GM12865 (cell line): ENCODE measurements at places on chromosomes 12 and 14.

DNA sequence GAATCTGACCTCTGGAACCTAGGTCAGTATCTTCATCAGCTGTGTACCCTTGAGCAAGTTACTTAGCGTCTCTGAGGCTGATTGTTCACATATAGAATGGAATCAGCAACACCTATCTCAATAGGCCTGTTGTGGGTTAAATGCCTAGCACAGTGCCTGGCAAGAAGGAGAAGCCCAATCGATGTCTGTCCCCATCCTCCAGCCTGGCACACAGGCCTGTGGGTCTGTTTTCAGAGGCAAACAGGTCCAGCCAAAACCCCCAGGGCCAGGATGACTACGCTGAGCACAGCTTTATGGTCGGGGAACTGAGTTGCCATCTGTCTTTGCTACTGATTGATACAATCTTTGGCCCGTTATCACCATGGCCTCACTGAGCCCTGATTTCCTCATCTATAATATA is 89.2 kb downstream of the NUAK1 start:
- no peak for DNase-seq

DNA sequence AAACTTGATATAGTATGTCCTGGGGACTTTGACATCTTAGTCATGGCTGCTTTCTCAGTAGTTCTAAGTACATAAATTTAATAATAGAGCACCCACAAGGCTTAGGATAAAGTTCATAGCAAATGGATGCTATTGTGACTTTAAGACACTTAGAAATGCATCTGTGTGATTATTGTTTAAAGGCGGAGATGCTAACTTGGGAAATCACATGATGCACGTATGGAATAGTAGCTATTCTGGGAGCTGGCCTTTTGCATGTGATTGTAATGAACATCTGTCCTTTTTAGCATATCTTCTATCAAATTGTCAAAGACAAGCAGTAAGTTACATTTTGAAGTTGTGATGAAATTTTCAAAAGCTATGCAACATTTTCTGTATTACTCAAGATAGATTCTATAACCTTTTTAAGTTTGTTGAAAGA is 46.7 kb upstream of the ATP2A2 start:
- no peak for DNase-seq

- no peak for DNase-seq
Measured at GRCh38 chr12:92953747-92954146, 24.7 kb upstream of the EEA1 start.

DNA sequence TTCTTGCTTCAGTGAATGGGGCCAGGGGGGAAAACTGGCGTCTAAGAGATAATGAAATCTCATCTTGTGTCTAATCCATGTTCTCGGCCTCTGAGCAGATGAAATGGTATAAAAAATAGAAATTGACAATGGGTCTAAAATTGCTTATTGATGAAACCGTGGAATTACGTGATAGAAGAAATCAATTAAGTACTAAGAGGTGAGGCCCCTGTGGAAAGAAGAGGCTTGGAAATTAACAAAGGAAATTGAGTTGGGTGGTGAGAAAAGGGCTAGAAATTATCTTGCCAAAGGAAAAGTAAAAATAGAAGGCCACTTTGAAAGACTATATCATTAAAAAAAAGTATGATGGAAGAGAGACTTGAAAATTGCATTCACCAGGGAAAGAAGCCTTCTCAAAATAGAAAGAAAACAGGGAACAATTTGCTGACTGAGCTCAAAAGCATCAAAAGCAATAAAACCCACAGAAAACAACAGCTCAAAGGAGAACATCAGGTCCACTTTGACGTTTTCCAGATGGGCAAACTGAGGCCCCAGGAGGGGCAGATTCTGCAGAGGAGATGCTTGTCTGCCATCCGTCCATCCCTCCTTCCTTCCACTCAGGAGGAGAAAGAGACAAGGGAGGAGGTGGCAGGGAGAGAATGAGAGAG is 226.1 kb upstream of the RTL1 start:
- no peak for DNase-seq

- DNase-seq = no peak
Measured at GRCh38 chr14:22547948-22548750, 40.9 kb downstream of the DAD1 start.

DNA sequence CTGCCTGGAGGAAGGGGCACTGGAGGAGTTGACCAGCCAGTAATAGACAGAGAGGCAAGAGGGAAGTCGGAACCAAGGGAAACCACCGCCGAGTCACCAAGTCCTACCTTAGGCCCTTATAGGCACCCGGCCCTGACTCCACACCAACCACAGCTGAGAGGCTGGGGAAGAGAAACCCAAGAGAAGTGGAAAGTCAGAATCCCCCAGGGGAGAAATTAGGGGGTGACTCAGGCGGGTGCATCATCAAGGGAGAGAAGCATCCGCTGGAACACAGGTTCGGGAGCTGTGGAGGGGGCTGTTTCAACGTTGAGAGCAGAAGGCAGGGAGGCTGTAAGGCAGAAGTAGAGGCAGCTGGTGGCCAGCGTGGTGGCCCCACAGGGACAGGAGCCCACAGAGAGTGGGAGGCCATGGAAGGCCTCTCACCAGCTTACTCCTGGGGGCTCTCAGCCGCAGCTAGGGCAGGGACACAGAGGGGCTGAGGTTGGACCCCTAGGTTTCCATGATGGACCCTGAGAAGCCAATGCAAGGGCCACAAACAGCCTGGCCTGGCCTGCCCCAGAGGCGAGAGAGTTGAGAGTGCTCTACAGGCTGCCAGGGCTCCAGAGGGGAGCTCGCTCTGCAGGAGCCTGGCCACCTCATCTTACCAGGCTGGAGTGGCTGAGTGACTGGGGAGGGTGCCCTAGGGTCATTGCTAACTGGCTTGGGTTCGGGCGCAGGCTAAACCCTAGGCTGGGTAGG is 1.4 kb upstream of the TRMT61A start:
- DNase-seq = peak; percentile 81

DNA sequence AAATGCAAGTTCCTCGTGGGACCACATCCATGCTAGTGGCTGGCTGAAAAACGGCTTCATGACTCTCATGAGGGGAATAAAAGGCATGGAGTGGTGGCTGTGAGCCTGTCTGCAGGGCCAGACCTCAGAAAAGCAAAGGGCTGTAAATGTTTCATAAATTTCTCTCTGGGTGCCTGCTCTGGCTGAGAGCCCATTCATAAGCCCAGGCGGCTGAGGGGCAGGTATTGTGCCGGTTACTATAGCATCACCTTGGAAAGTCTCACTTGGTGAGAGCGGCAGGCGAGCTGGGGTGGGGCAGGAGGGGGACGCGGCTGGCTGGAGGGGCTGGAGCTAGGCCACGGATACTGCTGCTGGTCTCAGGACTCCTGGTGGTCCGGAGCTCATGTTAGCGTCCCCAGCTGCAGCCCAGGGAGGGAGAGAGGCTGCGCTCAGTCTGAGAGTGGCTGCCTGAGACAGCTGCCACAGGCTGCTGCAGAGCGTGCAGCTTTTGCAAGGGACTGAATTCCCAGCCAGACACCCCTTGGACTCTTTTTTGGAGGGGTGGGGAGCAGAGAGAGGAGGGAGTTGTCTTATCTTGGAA is at the start of gene SLC17A8:
TSS of gene SLC17A8 (plus strand) at position 431 of the 580 bp plus-strand sequence. CDS start 318 bp downstream, outside the sequence.
- DNase-seq = no peak

- DNase-seq = no peak
Measured at GRCh38 chr12:62533755-62534107, 67.1 kb downstream of the MON2 start.

DNA sequence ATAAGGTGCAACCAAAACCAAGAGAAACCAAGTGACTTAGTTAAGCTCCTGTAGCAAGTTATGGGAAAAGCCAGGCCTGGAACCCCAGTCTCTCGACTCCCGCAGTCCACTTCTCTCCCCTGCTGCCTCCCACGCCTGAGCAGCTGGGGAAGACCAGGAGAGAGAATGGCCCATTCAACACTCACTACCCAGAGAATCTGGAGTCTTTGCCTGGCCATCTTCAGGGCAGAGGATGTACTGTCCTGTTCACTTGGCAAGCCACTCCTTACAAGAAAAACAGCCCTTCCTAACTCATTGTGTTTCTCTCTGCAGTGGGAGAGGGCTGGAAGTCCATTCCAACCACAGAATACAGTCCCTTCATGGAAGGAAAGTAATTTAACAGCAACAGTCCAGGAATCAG is 1.8 kb downstream of the PITPNM2 start:
- no peak for DNase-seq

- no peak for DNase-seq
Measured at GRCh38 chr12:87467936-87468335, 561.3 kb downstream of the C12orf50 start.

DNA sequence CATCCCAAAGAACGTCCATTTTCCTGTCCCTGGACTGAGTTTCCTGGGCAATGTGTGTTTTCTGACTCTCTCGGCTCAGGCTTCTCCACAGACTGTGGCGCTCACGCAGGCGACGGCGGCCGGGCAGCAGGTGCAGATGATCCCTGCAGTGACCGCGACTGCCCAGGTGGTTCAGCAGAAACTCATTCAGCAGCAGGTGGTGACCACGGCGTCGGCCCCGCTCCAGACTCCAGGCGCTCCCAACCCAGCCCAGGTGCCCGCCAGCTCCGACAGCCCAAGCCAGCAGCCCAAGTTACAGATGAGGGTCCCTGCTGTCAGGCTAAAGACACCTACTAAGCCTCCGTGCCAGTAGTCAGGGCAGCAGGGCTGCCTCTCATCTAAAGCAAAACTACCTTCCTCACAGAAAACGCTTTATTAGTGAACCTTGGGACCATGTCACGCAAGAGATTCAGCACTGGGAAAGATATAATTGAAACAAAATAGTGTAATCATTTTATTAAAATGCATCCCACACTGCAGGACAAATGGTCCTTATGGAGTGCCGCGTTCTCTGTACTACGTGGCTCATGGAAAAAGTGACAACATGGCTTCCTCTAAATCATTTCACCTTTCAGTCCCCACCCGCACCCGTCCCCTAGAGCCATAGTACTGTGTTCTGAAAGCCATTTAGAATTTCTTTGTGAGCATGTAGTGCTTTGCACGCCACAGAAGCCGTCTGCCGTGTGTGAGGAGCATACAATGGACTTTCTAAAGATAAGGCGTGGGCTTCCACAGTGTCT is 66.6 kb downstream of the DDX51 start:
- DNase-seq = no peak

- no peak for DNase-seq
Measured at GRCh38 chr12:21583587-21583986, 21.1 kb downstream of the GYS2 start.

DNA sequence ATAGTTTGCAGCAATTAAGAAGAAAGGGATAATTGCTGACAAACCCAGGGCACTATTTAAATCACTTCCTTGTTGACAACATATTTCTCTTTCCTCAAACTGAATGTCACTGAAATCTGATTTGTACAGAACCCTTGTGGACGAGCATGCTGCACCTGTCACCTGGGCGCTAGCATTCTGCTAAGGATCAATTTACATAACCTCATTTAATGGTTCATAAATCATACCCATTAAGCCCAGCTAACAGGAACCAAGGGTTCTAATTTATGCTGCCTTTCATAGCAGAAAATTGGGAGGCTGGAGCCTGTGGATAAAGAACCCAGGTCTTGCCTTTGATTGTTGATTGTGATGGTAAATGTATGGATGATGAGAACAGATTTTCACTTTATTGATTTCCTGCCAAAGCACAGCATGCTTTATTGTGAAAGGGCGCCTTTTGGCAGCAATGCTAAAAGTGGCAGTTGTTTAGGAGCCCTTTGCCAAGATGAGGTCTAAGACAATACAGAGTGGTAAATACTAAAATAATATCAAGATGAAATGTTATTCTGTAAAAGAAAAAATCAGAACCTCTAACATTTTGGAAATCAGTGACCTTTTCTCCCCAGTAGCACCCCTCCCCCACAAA is 95.4 kb downstream of the NKX2-1 start:
- no peak for DNase-seq

DNA sequence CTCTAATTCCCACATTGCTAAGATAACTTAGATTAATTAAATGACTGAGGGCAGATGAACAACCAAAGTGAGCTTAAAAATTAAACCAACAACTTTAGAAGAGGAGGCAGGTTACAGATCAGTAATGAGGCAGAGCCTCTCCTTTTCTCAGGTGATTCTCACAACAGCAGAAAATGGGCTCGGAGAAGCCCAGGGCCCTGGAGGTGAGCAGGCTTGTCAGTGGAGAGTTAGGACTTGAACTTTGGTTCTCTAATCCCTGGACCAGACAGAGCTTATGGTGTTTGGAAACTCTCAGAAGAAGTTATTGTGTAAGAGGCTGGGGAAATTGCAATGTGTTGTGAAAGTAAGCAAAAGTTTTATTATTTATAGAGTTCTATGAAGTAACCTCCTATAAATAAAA is 2.8 kb downstream of the TRHDE start:
- no peak for DNase-seq

- no peak for DNase-seq
Measured at GRCh38 chr14:37597914-37598746, 2.7 kb downstream of the TTC6 start.

GRCh38 chr14:67852926-67853604 is 33.5 kb downstream of the RAD51B start:
- peak; percentile 5 for DNase-seq

DNA sequence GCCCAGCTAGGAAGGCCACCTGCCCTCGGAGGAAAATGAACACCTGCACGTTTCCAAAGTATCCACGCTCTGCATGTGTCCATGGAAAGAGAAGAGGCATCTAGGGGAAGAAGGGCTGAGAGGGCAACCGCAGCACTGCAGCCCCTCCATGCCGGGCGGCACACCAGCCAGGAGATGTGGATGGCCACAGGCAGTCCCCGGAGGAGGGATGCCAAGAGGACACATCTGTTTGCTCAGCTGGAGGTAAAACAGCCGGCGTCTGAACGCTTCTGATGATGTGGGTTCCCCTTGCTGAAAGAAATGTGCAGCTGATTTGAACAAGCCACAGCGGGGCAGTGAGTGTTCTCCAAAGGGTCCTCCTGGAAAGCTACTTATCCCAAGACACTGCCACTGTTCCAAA is 34.0 kb downstream of the CHGA start:
- DNase-seq = no peak

GRCh38 chr14:93958567-93959238 is 17.7 kb downstream of the ASB2 start:
- no peak for DNase-seq

DNA sequence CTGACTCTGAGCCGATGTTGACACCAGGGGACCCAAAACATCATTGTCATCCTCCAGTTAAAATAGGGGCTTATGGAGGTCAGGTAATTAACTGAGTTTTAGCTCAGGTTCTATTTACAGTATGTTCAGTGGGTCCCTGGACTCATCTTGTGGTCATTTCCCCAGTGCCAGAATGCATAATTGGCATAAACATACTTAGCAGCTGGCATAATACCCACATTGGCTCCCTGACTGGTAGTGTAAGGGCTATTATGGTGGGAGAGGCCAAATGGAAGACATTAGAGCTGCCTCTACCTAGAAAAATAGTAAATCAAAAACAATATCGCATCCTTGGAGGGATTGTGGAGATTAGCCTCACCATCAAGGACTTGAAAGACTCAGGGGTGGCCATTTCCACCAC is 350.9 kb downstream of the C12orf75 start:
- DNase-seq = no peak

- DNase-seq = no peak
Measured at GRCh38 chr12:112671564-112671963, 120.0 kb upstream of the RPH3A start.

DNA sequence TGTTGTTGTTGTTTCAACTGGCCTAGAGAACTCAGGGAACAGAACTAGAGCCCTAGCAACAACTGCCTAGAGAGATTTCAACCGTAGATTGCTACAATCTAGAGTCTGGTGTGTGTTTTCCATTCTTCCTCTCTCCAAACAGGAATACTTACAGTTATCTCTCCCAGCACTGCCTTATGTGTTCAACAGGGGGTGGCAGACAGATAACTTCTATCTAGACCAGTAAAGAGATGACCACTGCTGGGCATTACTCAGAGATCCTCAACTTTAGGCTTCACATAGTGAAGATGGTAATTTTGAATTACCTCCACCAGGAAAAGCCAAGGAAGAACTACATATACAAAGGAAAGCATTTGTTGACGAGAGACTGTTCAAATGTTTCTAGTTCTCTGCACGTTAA is 4.8 kb downstream of the TXNDC16 start:
- no peak for DNase-seq
